ENCODE measurements at places on chromosomes 1 and 21.

GRCh38 chr1:223216531-223217205, 73.6 kb upstream of the TLR5 start:
- no peak for DNase-seq

DNA sequence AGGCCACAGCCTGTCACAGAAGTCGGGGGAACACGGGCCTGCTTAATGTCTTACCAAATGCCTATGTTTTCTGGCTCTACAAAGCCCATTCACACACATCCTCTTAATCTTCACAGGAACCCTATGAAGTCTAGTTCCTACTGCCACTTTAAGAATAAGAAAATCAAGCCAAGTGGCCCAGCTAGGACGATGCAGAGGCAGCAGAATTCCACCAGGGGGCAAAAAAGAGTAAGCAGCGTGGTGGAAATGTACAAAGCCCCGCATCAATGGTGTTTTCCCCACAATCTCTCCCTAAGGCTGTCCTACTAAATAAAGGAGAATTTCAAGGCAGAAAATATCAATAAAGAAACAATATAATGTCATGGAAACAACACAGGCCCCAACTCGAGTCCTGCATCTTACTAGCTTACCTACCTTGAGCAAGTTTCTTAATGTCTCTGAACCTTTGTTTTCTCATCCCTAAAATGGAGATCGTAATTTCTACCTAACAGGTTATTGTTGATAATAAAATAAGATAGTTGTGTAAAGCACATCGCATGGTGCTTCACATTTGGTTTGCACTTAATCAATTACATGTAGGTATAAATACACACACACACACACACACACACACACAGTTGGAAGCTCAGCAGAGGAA, 21.4 kb downstream of the SEC16B start:
- no peak for DNase-seq

- DNase-seq: no peak
These were observed 21.6 kb downstream of the TCEA3 start for GRCh38 chr1:23403038-23403336.

GRCh38 chr21:20311234-20311787, 686.9 kb upstream of the NCAM2 start:
- no peak for DNase-seq

Measured in stimulated activated CD8-positive, alpha-beta memory T cell treated with anti-CD3 and anti-CD28 coated beads, Interleukin-7, amount 100 ng/mL, for 24 hours (primary cell).